Uterus (tissue), 4 donors: ENCODE measurements at places on chromosomes 1 and 21. TPM values are rescaled to one million over a fixed set of nuclear protein-coding genes. Genes with fewer than 3 reads are reported as not detected.
A peak's percentile ranks its signal among the peaks of the same experiment; 100 is the strongest.

The ADAMTS4 gene
- total RNA-seq, result 11.8 TPM

The C1orf141 gene
- total RNA-seq, result not detected

The FNDC5 gene
- total RNA-seq, result 3.7 TPM

The ATAD3C gene
- total RNA-seq, result 3.8 TPM

The TNFRSF8 gene
- total RNA-seq, result 2.4 TPM

GRCh38 chr1:26787381-26787705, 407 bp upstream of the PIGV start:
- peaks cover 6% of the 10 kb centered on the region for H3K4me1 ChIP-seq
- no peaks in the 10 kb centered on the region for H3K36me3 ChIP-seq

The TAL1 gene
- 4.8 TPM for total RNA-seq

The PGLYRP3 gene
- total RNA-seq, result not detected

The TDRD5 gene
- 0.76 TPM for total RNA-seq

The XCL1 gene
- total RNA-seq, result not detected

- H3K4me3 ChIP-seq, result no peak overlapping the region
- no peaks in the 10 kb centered on the region for H3K4me1 ChIP-seq
- no peaks in the 10 kb centered on the region for H3K27me3 ChIP-seq
- no peaks in the 10 kb centered on the region for H3K36me3 ChIP-seq
These were observed 426.5 kb upstream of the BRINP3 start for GRCh38 chr1:190904091-190904695.

DNA sequence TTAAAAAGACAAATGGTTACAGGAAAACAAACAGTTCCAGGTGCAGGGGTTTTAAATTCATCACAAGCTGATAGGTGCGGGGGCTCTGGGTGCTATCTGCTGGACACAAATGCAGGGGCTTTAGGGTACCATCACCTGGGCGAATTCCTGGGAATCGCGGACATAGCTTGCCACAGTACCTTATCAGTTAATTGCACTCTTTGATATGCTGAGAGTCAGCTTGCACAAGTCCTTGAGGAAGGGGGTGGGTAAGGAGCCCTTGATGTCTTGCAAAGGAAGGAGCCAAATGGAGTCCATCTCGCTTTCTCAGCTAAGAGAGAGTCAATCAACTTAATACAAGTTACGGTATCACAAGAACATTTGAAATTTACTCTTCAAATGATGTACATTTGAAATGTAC, 25.4 kb upstream of the TMEM54 start:
- no peak for DNase-seq
- no peak overlapping the region for H3K4me3 ChIP-seq
- no peaks in the 10 kb centered on the region for H3K36me3 ChIP-seq

The DBT gene
- total RNA-seq, result 6.4 TPM

The ANKRD65 gene
- 3.0 TPM for total RNA-seq

- H3K4me1 ChIP-seq, result no peaks in the 10 kb centered on the region
- H3K36me3 ChIP-seq, result no peaks in the 10 kb centered on the region
- DNase-seq, result no peak
- H3K27me3 ChIP-seq, result no peaks in the 10 kb centered on the region
These were observed 15.5 kb downstream of the CAMTA1 start for GRCh38 chr1:6800745-6801144.

The SH2D1B gene
- total RNA-seq, result not detected

GRCh38 chr21:46179708-46180078, 4.6 kb downstream of the SPATC1L start:
- H3K4me1 ChIP-seq, result no peaks in the 10 kb centered on the region
- no peaks in the 10 kb centered on the region for H3K36me3 ChIP-seq
- DNase-seq, result no peak
- no peak overlapping the region for H3K4me3 ChIP-seq

The RIPK4 gene
- 0.29 TPM for total RNA-seq

- peak; percentile 79 for DNase-seq
- H3K4me1 ChIP-seq, result peaks cover 6% of the 10 kb centered on the region
- H3K27ac ChIP-seq, result peak overlapping the region; percentile 11
- H3K4me3 ChIP-seq, result no peak overlapping the region
These were observed 70.3 kb upstream of the RGL1 start for GRCh38 chr1:183734543-183735036.

The OR2T35 gene
- not detected for total RNA-seq

- H3K4me3 ChIP-seq, result no peak overlapping the region
- H3K27ac ChIP-seq, result no peak overlapping the region
- H3K4me1 ChIP-seq, result no peaks in the 10 kb centered on the region
- no peaks in the 10 kb centered on the region for H3K36me3 ChIP-seq
- no peak for DNase-seq
These were observed 87.7 kb downstream of the MAST2 start for GRCh38 chr1:45891087-45891486.

DNA sequence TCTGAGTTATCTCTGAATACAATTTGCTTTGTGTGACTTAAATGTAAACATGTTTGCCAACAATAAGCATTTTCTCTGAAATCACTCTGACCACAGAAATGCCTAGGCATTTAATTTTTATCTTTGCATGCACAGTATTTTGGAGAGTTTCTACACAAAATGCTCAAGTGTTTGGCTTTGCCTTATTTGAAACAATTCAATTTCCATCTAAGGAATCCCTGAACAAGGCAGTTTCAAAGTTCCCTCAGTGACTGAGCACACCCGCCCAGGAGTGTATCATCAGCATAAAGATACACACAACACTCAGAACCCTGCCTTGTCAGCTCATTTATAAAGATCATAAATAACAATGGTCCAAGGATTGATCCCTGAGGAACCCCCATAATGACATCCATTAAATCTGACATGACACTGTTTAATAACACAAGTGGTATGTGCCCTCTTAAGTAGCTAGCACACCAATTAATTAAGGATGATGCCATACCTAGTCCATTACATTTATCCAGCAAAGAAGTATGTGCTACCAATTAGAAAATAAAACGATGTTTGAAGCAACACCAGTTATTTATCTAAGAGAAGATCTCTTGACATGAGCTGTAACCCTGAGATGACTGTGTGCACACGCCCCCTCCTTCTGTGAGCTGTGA, 585.8 kb downstream of the ADGRL2 start:
- no peaks in the 10 kb centered on the region for H3K4me1 ChIP-seq
- H3K36me3 ChIP-seq, result no peaks in the 10 kb centered on the region
- no peak for DNase-seq
- H3K27ac ChIP-seq, result no peak overlapping the region

The NTNG1 gene
- total RNA-seq, result not detected

GRCh38 chr1:93206567-93206954, 26.0 kb downstream of the CCDC18 start:
- H3K4me3 ChIP-seq, result no peak overlapping the region
- no peak for DNase-seq
- H3K36me3 ChIP-seq, result no peaks in the 10 kb centered on the region

DNA sequence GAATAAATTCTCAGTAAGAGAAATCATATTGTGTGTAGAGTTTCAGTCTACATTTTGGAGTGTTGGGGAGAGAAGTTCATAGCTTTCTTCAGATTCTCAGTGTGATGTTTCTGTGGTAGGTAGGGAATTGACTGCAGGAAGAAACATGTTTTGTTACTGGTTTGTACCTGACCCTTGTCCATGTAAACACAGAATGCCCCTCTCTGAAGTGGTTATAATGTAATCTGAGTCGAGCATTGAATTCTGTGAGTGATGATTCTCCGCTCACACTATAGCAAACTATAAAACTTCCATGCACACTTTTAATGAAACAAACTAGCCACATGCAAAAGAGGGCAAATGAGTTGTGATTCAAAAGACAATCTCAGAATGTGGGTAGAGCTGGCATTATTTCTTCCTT, 433.2 kb downstream of the USP25 start:
- DNase-seq, result no peak
- no peak overlapping the region for H3K4me3 ChIP-seq
- no peaks in the 10 kb centered on the region for H3K4me1 ChIP-seq
- no peaks in the 10 kb centered on the region for H3K27me3 ChIP-seq
- no peaks in the 10 kb centered on the region for H3K36me3 ChIP-seq

- no peak overlapping the region for H3K27ac ChIP-seq
- H3K27me3 ChIP-seq, result no peaks in the 10 kb centered on the region
- no peaks in the 10 kb centered on the region for H3K36me3 ChIP-seq
- no peaks in the 10 kb centered on the region for H3K4me1 ChIP-seq
These were observed 37.1 kb upstream of the EXO1 start for GRCh38 chr1:241810769-241811405.

The GUCA2B gene
- total RNA-seq, result not detected

- H3K27me3 ChIP-seq, result no peaks in the 10 kb centered on the region
- no peaks in the 10 kb centered on the region for H3K4me1 ChIP-seq
- DNase-seq, result no peak
- no peaks in the 10 kb centered on the region for H3K36me3 ChIP-seq
These were observed 104.0 kb upstream of the HP1BP3 start for GRCh38 chr1:20891091-20891490.

DNA sequence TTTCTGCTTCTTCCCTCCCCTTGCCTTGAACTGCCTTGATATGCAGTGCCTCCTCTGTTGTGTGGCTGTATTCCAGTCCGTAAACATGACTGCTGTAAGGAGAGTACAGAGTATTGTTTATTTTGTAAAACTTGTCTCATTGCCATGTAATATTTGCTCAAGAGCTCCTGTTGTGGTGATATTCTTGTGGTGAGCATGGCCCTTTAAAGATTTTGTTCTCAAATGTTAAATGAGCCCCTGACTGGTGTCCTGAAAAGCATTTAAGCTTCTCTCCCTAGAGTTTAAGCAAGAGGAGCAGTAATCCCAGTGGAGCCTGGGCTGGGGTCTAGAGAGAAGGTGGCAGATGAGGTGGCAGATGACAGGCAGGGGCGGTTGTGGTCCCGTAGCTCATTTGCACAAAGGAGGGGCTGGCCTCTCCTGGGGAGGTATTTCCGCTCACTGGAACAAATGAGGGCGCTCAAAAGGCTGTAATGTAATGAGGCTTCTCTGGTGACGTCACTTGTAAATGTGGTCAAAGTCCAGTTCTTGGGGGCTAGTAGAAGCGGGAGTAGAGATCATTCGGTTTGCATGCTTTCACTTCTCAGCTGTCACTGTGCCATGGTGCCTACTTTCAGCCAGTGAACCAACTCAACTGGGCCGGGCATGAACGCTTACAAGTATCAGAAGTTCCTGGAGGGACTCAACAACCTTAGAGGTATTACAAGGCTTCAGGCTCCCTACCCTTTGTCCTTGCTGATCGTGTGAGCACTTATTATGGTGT, 46.0 kb upstream of the MACF1 start:
- H3K36me3 ChIP-seq, result no peaks in the 10 kb centered on the region
- H3K4me3 ChIP-seq, result no peak overlapping the region
- no peaks in the 10 kb centered on the region for H3K27me3 ChIP-seq
- peaks cover 4% of the 10 kb centered on the region for H3K4me1 ChIP-seq

The PGBD5 gene
- total RNA-seq, result 0.69 TPM

DNA sequence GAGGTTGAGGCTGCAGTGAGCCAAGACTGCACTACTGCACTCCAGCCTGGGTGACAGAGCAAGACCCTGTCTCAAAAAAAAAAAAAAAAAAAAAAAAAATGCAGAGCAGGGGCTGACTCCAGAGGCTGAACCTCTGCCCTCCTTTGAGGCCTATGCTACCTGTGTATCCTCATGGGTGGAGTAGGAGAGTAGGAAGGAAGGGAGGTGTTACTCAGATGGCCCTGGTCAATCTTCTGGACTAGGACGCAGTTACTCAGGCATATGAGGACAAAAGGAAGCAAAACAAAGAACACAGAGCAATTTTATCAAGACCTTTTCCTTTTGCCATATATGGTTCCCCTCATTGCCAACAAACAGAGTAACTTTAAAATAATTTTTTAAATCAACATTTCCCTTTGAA, 35.2 kb downstream of the TGFBR3 start:
- H3K36me3 ChIP-seq, result no peaks in the 10 kb centered on the region
- peaks cover 13% of the 10 kb centered on the region for H3K4me1 ChIP-seq
